ENCODE measurements at places on chromosomes 16 and 17.

DNA sequence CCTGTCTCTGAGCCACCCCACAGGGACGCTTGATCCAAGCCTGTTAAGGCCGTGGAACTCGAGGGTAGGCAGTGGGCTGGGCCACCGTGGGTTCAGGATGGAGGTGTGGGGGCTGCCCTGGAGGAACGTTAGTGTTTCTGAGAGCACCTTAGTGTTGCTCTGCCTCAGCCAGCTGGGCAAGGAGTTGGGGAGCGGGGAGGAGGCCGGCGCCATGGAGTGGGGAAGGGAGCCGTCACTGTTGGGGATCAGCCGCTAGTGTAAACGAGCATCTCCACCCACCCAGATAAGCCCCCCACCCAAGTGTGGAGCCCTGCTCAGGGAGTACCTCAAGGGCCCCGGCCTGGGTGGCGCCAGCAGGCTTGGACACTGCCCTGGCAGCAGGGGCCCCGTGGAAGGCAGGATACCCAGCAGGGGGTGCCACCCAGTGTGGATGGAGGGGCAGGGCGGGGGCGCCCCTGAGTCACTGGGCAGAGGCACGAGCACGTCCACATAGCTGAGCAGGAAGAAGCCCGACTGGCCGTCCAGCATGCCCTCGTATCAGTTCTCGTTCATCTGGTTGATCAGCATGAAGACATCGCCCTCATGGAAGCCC lies 98.6 kb downstream of the KPNA2 start:
- DNase-seq, result no peak

DNA sequence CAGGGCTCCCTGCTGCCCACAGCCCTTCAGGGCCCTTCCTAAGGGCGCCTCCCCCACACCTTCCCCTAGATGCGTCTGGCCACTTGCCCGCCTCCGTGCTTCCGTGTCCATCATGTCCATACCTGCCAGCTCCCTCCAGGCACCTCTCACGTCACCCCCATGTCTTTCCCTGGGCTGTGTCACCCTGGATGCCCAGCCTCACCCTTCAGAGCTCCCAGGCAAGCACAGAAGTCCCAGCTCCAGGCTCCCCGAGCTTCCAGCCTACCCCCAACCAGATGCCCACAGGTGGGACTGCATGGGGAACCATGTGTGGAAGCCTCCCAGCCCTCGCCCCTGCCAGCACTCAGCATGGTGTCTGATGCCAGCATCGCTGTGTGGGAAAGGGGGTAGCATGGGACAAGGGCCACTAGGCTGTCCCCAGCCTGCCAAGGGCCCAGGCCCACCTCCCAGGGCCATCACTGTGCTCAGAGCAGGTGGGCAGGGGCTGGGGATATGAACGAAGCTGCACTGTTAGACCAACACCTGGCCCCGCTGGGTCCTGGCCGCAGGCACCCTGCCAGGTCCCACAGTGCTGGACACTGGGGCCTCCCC lies 1.9 kb upstream of the AXIN1 start:
- DNase-seq, result no peak

DNA sequence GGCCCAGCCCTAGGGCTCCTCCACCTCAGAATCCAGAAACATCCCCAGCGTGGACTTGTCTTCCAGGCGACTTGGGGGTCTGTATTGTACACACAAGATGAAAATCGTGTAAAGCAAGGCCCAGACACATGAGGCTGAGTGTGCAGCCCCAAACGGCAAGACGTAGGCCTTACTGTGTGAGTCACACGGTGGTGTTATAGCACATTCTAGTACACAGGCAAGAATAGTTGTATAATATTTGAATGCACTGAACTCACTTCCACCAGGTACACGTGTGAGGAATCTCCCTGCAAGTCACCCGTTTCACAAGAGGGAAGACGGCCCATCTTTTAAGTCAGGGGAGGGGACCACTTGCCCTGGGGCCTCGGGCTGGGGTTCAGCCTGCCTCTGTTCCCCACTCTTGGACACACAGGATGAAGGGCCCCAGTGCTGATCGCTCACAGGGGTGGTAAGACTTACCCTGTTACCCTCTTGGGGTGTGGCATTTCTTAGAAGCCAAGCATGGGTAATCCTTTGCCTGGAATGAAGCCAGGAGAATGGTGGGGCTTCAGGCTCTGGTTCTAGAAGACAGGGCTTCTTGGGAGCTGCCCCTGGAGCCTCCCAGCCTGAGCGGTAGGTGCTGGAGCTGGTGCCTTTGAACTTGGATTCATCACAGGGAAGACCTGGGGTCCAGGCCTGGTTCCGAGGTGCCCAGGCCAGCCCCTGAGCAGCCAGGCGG lies 71.3 kb downstream of the SREBF1 start:
- DNase-seq, result no peak

DNA sequence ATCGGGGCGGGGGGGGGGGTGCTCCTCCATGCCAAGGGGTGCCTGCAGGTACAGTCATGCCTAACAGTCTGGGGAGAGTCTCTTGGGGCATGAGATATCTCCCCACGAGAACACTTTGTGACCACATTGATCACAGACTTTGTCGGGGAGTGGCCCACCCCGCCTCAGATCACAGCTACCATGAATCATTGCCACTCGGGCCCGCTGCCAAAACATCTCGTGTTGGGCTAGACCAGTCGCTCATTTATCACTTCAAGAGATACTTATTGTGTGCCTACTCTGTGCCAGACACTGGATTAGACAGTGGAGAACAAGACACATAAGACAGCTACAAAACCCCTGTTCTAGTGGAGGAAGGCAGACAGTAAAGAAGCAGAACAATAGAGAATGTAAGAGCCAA lies 72.6 kb downstream of the CLEC16A start:
- DNase-seq, result peak; percentile 16

DNA sequence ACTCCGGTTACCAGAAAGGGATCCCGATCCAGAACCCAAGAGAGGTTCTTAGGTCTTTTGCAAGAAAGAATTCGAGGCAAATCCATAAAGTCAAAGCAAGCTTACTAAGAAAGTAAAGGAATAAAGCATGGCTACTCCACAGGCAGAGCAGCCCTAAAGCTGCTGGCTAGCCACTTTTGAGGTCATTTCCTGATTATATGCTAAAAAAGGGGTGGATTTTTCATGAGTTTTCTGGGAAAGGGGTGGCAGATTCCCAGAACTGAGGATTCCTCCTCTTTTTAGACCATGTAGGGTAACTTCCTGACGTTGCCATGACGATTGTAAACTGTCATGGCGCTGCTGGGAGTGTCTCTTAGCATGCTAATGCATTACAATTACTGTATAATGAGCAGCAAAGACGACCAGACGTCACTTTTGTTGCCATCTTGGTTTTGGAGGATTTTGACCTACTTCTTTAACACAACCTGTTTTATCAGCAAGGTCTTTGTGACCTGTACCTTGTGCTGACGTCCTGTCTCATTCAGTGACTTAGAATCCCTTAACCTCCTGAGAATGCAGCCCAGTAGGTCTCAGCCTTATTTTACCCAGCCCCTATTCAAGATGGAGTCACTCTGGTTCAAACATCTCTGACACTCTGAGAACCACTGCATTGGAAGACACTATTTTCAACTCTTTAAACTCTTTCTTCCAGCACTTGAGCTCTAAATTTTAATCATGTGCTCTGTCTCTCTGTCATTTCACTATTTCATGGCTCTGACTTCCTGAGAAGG lies 203.6 kb upstream of the CACNG3 start:
- no peak for DNase-seq

DNA sequence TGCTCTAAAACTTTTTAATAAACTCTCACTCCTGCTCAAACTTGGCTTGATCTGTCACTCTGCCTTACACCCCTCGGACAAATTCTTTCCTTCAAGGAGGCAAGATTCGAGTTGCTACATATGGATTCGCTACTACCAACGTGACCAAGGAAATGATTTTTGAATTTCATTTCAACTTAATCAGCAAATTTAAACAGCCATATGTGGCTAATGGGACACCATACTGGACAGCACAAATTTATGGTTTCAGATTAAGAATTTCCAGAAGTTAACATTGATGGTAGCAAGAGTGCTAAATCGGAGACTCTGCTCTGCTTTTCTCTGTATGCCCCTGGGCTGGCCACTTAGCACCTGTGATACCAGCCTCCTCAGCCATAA lies 318.2 kb upstream of the PSMD7 start:
- no peak for DNase-seq

- DNase-seq, result no peak
These were observed 257.1 kb downstream of the BCAS3 start for GRCh38 chr17:60934723-60935122.

GRCh38 chr16:68070249-68070730 lies 14.9 kb upstream of the NFATC3 start:
- no peak for DNase-seq

GRCh38 chr16:74760007-74760767 lies 14.4 kb downstream of the FA2H start:
- DNase-seq, result no peak

DNA sequence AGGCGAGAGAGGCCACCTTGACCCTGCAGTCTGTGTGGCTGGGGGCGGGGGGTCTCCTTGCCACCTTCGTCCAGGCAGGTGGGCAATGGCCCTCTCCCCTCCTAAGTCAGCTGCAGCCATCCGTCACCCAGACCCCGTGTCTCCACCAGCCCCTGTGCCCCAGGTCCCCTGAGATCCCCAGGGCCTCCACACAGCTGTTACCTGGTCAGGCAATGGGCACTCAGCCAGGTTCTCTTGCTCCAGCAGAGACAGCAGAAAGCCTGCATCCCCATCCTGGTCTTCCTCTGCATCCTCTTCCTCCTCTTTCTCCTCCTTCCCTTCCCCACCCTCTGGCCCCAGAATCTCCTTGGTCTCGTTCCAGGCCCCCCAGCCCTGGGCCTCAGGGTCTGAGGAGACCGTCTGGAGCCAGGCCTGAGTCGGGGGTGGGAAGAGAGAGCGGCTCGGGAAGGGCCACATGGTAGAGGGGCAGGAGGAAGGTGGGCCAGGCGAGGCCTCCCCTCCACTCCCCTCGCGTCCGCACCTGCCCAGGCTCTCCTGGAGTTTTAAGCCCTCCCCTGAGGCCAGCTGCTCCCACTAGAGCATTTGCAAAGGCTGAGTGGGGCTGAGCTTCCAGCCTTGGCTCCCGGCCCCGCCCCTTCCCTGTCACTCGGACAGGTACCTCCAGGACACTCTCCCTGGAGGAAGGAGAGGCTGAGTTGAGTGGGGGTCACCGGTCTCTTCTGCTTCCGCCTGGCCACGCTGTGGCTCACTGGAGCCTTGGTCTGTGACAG lies at the start of gene PABPN1L:
PABPN1L (minus strand) TSS at position 510 of the 770 bp plus-strand sequence; CDS start at position 456, 54 bp downstream.
- DNase-seq, result peak; percentile 3

DNA sequence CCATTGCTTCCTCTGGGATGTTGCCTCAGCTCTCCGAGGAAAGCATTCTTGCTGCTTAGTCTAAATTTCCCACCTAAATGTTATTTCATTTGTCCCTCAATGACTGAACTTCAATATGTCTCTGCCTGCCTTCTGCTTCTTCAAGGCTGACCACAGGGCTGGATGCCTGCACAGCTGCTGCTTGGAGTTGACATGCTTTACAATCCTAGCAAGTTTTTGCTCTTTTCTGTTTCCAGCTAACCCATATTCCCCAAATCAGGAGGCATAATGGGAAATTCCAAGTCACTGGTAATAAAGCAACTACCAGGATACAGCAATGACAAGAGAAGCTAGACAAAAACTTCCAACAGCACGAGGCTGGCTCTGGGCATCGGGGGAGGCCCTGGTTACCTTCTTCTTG lies 48.9 kb downstream of the GTF3C1 start:
- DNase-seq, result no peak

DNA sequence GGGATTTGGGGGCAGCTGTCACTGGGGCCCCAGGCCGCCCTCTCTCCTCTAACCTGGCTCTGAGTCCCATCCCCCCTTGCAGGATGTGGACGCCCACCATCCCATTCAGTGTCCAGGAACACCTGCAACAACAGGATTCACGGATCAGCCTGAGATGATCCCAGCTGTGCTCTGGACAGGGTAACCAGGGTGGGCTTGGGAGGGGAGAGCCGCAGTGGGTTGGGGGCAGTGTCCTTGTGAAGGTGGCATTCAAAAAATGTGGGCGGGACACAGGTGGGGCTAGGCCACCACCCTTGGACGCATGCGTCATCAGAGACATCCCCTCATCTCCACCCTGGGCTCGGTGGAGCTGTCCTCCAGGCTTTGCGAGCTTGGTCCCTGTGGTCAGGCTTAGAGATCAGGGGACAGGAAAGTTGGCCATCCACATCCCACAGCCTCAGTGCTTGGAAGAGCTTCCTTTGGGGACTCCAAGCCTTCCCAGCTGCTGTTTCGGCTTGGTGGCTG lies 19.1 kb downstream of the DEXI start:
- no peak for DNase-seq

DNA sequence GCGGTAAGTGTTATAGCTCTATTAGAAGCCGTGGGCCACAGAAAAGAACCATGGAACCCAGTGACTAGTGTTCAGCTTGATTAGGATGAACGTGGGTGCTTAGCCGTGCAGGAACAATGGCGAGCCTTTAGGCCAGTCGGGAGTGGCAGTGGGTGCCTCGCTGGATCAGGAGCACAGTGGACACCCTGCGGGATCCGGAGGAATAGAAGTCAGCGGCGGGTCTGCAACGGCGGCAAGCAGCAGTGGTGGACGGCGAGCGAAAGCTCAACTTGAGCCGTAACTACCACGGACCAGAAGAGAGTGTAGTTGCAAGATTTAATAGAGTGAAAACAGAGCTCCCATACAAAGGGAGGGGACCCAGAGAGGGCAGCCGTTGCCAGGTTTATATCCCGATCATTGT lies 37.3 kb upstream of the CDH15 start:
- DNase-seq, result no peak

DNA sequence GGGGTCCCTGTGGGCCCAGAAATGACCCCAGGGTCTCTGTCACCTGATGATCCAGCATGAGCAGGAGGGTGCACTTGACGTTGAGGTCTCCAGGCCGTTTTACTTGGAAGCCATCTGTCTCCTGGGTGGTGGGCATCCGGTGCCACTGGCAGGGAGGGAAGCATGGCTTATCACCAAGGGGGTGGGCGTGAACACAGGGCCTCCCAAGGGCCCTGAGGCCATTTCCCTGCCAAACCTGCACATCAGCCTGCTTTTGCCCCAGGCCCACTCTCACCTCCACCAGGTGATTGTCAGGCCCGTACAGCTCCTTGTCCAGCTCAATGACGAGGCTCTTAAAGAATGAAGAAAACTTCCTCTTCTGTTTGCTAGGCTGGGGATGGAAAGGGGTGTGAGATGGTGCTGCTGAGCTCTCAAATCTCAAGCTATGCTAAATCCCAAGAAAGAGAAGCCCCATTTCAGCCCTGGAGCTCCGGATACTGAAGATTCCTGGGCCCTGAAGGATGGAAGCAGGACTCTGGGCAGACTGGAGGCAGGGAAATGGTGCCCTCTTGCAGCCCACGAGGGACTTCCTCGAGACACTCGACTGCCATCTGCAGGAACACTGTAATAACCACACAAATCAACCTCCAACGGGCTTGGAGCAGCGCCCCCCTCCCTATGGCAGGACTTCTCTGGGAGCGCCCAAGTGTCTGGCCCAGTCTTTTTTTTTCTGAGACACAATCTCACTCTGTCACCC lies 7.1 kb upstream of the FTSJ3 start:
- no peak for DNase-seq
